ENCODE measurements at places on chromosomes 7 and 10.

DNA sequence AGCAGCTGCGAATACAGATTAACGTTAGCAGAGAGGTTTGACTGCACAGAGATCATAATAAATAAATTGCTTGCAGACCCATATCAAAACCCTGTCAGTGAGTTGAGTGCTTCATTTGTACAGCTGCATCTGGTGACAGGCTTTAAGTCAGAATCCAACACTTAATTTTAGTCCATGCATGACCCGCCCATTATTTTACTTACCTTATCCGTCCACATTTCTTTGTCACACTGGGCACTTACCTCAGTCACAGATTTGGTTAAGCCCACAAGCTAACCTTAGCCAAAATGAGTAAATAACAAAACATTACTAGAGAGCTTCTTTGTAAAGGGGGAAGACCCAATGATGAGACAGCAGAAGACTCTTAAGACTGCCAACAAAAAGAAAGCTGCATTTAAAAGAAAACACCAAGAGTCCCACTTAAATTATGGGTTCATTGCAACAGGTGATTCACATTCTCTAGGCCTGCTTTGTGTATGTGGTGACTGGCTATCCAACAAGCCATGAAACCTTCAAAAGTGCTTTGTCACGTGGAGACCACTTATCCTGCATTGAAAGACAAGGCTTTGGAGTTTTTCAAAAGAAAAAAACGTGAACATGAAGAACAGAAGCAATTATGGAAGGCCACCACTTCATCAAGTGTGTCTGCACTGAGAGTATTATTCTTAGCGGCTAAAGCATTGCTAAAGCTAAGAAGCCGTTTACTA lies 32.2 kb downstream of the PHTF2 start:
- DNase-seq, result no peak

GRCh38 chr7:80622541-80622940 lies 15.9 kb upstream of the CD36 start:
- no peak for DNase-seq

- no peak for DNase-seq
These were observed 16.8 kb upstream of the MTPN start for GRCh38 chr7:135993950-135994349.

DNA sequence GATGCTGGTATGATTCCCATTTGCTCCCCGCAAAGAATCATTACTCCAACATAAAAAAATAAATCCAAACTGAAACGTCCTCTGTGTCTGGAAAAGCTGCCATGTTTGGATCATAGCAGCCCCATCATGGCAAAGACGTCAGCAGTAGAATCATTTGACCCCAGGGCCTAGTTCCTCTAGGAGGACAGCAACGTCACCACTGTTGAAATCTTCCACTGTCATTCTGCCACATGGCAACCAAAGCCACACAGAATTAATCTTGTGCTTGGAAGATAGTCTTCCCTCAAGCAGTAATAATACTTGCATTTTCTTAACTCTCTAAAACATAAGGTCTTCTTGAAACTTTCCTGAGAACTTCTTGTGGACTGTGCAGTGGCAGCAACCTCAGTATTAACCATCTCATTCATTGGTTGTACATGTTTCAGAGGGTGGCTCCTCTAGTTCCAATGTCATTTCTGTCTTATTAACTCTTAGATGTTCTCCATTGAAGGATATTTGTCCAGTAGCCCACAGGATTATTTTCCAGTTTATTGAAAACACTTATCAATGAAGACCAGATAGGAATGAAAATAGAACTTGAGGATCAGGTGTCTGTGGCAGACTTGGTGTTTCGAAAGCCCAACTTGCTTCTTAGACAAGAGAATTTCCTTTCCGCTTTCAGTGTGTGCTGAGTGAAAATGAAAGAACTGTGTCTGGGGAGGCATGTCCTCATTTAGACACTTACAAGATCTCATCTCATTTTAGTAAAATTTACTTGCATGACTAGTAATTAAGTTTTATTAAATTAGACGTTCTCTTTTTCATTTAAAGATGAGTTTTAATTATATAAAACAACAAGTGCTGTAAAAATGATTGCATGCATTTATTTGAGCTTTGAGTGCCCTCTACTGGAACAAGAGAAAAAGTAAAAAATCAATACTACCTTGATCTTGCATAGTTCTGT lies 28.9 kb upstream of the INHBA start:
- no peak for DNase-seq

- DNase-seq, result no peak
These were observed 608.9 kb downstream of the SORCS1 start for GRCh38 chr10:106555599-106555998.

- no peak for DNase-seq
These were observed 153.3 kb downstream of the ARID5B start for GRCh38 chr10:62054830-62055229.

GRCh38 chr10:117532451-117533107 lies 10.0 kb upstream of the EMX2 start:
- DNase-seq, result no peak

- DNase-seq, result peak; percentile 91
These were observed 41.7 kb downstream of the ARL4A start for GRCh38 chr7:12729112-12729511.

GRCh38 chr10:80630324-80630723 lies 92.6 kb downstream of the SH2D4B start:
- DNase-seq, result no peak

DNA sequence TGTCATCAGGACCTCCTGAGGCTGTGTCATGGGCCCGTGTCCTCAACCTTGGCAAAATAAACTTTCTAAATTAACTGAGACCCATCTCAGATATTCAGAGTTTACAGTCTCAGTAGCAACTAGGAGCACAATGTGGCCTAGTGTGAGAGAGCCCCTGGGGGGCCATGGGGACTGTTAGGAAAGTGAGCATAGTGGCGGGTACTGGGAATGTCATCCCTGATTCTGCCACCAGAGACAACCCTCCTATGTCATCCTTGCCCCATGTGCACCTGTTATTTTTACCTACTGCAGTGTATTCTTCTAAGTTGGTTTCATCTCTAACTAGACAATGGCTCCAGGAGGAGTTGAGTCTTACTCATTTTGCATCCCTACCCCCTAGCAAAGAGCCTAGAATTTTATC lies 78.6 kb downstream of the CCDC71L start:
- no peak for DNase-seq

- DNase-seq, result no peak
These were observed 8.1 kb downstream of the TTYH3 start for GRCh38 chr7:2639695-2640481.

- no peak for DNase-seq
These were observed at the start of gene C10orf53 for GRCh38 chr10:49679480-49679893. Gene C10orf53, plus strand, starts transcription at chr10:49679651. Its CDS starts 47 bp downstream, at chr10:49679698.

- no peak for DNase-seq
These were observed 118.2 kb upstream of the FAM133B start for GRCh38 chr7:92708111-92709042.

GRCh38 chr10:48462482-48463020 lies 142.3 kb downstream of the ARHGAP22 start:
- DNase-seq, result no peak

DNA sequence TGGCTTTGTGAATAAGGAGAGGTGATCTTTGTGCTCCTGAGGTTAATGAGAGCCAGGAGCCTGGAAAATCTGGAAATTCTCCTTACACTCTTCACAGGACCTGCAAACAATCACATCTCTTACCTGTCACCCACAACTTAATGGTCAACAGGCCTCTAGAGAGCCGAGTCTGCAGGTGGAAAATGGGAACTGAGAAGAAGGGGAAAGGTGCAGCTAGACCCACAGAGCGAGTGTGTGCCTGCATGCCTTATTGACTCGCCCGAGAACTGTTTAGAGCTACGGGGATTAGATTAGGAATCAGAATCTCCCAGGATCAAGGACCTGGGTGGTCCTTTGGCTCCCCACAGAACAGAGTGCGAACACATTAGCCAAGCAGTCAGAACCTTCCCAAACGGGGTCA lies 329.6 kb downstream of the PTEN start:
- DNase-seq, result no peak

DNA sequence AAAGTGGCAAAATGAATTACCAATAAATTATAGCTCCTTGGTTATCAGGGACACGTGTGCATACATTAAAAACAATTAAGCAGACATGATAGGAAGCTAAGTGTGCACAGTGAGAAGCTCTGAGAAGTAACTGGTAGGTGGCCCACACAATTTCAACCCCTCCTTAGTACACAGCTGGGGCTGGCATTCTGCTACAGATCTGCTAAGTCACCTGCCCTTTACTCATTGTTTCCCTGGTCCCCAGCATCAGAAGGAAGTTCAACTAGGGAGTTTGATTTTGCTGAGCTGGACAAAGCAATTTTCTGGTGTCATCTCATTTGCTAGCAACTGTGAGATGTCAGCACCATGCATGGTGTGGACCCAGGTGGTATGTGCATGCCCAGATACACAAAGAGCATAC lies 424.1 kb upstream of the NPVF start:
- no peak for DNase-seq

GRCh38 chr7:95886501-95887090 lies 114.2 kb downstream of the DYNC1I1 start:
- no peak for DNase-seq

GRCh38 chr10:111200505-111201186 lies 123.8 kb downstream of the ADRA2A start:
- DNase-seq, result no peak

GRCh38 chr7:15317215-15317614 lies 244.6 kb downstream of the AGMO start:
- no peak for DNase-seq

- DNase-seq, result no peak
These were observed 52.9 kb downstream of the CPXM2 start for GRCh38 chr10:123838596-123839310.

GRCh38 chr7:35252612-35253459 lies 1.1 kb downstream of the TBX20 start:
- DNase-seq, result no peak

DNA sequence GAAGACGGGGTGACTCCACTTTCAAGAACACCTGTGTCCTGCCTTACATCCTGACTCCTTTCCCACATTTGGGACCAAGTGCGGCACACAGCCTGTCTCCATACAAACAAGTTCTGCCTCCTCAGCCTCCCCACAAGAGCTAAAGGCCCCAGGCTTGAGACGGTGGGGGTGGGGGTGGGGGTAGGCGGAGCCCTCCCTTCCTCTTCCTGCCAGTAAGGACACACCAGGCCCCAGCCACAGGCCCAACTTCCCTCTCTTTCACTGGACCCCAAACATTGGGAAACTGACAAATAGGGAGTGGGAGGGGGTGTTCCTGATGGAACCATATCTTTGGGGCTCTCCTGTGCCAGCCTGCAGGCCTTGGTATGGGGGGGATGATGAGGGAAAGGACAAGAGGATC lies 4.6 kb downstream of the CDK5 start:
- no peak for DNase-seq

DNA sequence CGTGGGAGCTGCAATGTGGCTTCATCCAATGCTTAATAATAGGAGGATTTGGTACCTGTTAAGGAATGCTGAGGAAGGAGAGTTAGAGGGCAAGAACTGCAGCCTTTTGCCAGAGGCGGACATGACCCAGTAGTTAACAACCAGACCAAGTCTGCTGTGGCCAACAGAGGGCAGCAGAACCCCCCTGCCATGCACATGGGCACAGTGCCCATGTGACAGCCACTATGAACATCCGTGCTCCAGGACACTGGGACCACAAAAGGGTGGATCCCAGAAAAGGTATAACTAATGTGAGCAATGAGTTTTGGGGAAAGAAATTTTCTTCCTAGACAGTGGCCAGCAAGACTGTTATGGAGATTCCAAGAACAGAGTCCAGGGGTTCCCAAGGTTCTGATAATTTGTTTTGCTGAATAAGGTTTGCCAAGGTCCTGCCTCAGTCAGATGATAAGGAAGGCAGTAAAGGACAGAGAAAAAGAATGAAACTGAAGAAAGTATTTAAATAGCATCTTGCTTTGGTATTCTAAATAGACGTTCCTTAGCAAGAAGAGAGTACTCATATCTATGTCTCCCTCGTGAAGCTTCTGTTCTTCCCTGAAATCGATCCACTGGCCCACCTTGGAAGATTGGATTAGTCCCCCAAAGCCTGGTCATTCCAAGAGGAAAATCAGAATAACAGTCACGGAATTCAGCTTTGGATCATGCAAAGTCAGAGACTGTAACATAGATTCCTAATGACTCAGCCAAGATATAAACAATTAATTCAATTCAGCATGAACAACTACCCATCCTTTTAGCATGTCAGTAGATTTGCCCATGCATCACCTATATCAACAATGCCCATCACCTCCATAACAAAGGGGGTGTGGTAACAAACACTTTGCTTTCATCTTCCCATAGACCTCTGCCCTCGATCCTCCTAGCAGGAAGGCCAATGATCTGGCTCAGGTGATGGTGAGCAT lies 56.0 kb downstream of the LGI1 start:
- no peak for DNase-seq

DNA sequence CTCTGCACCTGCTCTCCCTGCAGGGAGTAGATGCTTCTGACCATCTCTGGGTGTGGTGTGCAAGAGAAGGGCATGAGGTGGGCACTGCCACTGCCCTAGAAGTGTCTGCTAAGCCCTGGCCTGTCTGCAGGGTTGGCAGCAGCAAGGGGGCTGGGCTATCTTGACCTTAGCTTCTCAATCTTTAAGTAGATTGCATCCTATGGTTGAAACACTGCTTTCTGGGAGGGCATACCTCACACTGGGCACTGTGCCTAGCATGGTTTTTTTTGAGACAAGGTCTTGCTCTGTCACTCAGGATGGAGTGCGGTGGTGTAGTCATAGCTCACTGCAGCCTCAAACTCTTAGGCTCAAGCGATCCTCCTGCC lies 54.9 kb downstream of the CLIP2 start:
- DNase-seq, result no peak

DNA sequence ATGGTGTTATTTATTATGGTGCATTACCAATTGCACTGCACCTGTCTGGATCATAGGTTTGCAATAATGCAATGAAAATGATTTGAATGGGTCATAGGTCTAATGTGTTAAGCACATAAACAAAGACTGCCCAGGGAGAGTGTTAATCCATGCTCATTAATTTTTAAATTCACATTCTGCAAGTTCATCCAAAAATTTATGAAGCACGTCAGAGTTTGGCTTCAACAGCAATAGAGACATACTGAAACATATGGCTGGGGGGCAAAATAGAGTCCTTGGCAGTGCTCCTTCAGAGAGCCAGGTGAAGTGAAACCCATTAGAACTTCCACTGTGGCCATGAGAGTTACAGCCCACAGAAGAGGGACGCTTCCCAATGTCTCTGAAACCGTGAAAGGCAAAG lies 441.1 kb downstream of the POM121L12 start:
- DNase-seq, result no peak

- no peak for DNase-seq
These were observed 135.4 kb downstream of the EMX2 start for GRCh38 chr10:117677890-117678500.

- no peak for DNase-seq
These were observed 19.8 kb downstream of the DNAJB12 start for GRCh38 chr10:72334825-72335393.

GRCh38 chr10:69810675-69811397 lies 9.1 kb downstream of the COL13A1 start:
- DNase-seq, result no peak

DNA sequence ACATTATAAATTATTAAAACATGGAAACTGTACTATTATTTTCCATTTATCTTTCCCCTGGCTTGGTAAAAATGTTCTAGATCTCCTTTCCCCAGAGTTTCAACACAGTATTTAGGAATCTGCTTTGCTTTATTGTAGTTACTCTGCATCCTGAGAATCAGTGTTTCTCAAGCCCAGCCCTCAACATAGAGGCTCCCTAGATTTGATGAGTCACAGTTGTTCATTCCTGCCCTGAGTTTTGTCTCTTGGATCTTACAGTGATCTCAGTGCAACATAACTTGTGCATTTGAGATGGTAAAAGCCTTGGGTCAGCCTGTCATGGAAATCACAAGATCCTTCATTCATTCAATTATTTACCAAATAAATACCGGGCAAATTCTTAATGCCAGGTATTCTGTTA lies 63.0 kb downstream of the VAX1 start:
- DNase-seq, result no peak

- DNase-seq, result no peak
These were observed 3.8 kb downstream of the NUDCD3 start for GRCh38 chr7:44486693-44487092.

All from hematopoietic multipotent progenitor cell treated with erythropoietin and hydrocortisone succinate and interleukin-3 and kit ligand, for 17 days (in vitro differentiated cells).